ENCODE measurements at places on chromosomes 7 and 10.

DNA sequence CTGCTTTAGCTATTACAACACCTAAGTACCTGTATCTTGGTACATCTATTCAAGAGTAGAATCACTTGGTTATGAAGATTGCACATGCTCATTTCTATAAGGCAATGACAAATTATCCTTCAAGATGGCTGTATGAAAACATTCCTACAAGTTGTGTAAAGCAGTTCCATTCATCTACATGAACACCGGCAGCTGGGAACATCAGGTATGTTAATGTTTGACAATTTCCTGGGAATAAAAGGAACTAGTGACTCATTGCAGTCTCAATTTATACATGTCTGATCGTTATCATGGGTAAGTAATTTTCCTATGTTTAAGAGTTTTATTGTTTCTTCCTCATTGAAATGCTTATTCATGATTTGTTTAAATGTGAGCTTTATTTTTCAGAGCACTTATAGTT, 203.2 kb upstream of the SEMA3E start:
- DNase-seq: no peak

GRCh38 chr10:130933008-130933390, 378.5 kb downstream of the TCERG1L start:
- no peak for DNase-seq

DNA sequence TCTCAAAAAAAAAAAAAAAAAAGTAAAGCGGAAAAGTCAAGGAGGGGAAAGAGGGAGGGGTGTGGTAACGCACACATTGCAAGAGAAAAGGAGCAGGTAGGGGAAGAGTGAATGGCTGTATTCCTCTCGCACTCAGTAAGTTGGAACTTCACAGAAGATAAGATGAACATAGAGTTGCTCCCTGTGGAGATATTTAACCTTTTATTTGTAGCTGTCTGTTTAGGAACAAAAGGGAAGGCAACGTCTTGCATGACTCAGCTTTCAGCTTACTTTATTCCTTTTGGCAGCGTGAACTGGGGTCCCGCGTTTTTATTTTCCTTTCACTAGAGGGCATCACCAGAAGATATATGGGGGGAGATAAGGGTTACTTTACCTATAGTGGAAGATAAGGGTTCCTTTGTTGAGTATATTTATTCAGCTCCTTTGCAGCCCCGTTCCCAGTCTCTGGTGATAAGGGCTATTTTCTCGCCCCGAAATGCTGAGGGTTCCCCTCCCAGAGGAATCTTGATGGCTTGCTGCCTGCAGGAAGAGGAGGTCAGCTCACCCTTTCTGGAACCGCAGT, 78.5 kb downstream of the APBB1IP start:
- no peak for DNase-seq

DNA sequence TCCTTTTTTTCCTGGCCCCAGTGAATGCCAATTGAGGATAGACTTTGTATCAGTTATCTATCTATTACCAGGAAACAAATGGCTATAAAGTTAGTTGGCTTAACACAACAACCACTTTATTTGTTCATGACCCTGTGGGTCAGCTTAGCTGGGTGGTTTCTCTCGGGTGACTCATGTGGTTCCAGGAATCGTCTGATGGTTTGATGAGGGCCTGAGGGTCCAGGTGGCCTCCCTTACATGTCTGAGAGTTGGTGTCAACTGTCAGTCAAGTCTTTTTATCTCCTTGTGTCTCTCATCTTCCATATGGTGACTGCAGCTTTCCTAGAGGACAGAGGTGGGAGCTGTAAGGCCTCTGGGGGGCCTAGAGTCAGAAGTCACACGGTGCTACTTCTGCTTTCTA, 15.3 kb upstream of the MAPK8 start:
- DNase-seq: no peak

- DNase-seq: no peak
Measured at GRCh38 chr10:71487726-71488125, 91.0 kb downstream of the CDH23 start.

Measured in stimulated activated CD8-positive, alpha-beta memory T cell treated with anti-CD3 and anti-CD28 coated beads, Interleukin-7, amount 100 ng/mL, for 1 hour (primary cell).